ENCODE measurements at places on chromosomes 5 and 9.

DNA sequence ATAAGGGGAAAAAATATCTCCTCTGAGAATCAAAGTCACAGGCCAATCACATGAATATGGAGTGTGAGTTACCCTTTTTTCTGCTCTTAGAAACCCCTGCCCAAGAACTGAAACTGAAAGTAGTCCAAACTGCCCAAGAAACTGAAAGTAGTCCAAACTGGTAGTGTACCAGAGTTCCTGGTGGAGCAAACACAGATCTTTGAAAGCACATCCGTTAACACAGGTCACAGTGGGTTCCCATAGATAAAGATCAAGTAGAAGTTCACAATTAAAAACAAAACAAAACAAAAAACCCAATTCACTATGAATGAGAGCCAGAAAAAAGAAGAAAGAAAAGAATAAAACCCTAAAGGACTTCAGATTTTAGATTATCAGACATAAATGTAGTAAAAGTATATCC lies 332.4 kb upstream of the EFNA5 start:
- no peak for DNase-seq

DNA sequence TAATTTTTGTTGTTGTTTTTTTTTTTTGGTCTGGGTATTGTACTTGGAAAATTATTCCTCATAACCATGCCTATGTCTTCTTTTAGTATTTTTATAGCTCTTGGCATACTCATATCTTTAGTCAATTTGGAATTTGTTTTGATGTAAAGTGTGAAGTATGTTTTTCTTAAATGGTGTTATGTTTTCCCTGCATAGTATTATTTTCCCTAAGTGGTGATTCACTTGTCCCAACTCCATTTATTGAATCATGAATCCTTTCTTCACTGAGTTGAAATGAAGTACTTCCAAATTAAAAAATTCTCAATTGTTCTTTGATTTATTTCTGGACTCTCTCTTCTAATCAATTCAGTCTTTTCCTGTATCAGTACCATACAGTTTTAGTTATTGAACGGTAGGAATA lies 46.5 kb downstream of the POLK start:
- DNase-seq: no peak

DNA sequence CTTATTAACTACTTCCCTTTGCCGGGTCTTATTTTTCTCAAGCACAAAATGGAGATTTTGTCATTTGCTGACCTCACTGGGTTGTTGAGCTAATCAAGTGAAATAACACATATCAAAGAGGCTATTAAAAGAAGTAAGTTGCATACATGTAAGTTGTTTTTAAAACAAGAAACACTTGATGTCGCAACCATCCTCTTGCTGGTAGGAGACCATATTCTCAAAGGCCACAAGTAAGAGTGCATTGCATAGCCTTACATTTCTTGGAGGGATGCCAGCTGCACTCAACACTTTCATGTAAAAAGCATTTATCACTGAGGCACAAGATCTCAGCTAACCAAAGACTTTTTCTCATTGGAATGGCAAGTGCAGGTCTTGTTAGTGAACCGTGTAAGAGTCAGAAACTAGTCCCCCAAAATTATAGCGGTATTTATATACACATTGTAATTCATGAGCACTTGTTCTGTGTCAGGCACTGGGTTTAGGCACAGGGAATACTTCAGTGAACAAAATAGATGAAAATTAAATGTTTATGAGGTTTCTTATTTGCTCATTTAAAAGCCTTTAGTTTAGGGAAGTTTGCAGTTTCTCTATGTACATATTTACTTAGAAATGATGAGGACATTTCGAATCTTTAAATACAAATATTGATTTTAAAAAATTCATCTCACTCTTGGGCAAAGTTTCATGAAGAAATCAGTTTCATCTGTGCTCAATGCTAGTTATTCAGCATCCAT lies 72.0 kb downstream of the ZFAND5 start:
- DNase-seq: no peak

DNA sequence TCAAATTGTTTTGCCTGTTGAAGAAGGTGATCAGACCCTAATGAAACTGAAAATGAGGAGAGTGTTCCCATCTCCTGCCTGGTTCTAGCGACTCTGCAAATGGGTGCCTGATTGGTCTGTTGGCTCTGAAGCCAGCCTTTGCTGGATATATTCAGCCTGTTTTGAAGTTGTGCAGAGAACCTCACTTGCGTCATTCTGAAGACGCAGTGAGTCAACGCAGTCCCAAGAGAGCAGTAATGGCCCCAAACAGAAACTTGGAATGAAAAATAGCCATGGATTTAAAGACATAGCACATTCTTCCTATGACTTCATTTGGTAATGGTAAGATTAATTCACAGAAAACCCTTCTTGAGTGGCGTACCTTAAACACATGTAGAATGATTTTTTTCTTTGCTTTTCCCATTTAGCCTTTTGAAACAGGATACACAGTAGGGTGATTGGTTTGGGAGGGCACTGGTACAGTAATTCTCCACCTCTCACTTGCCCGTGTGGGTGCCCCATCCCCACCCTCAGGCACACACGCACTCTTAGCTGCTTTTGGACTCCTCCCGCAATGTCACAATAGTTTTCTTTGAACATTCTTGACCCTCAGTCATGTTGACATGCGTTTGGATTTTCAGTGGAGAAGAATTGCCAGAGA lies 54.1 kb upstream of the ABL1 start:
- no peak for DNase-seq

DNA sequence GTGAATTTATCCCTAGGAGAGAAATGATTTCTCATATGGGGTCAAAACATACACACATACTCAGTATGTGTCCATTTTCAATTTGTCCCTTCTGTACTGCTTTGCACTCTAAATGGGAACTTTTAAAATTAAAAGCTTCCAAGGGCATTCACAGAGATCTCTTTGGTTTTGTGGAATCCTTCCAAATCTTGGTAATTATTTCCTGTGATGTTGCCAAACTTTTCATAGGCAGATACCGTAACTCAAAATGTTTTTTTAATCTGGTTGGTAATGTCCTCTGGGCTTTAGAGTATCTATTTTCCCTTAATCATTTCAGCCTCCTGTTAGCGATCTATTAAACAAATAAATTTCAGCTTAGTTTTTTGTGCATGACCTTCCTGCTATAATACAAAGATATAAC lies 282.4 kb downstream of the ARHGEF28 start:
- DNase-seq: no peak

DNA sequence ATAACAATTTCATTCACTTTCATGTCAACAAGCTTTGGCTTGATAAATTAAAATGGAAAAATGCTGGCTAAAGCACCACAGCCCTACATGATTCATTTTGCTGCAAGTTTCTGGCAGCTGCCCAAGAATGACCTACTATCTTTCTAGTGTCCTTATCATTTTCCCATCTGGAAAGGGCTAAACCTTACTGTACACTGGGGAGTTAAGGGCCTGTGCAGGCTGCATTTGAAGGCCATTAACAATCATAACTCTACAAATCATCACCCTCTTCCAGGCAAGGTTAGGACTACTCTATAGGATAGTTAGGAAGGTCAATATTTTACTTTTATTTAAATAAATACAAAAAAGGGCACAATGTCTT lies 579.7 kb upstream of the ZNF608 start:
- no peak for DNase-seq

DNA sequence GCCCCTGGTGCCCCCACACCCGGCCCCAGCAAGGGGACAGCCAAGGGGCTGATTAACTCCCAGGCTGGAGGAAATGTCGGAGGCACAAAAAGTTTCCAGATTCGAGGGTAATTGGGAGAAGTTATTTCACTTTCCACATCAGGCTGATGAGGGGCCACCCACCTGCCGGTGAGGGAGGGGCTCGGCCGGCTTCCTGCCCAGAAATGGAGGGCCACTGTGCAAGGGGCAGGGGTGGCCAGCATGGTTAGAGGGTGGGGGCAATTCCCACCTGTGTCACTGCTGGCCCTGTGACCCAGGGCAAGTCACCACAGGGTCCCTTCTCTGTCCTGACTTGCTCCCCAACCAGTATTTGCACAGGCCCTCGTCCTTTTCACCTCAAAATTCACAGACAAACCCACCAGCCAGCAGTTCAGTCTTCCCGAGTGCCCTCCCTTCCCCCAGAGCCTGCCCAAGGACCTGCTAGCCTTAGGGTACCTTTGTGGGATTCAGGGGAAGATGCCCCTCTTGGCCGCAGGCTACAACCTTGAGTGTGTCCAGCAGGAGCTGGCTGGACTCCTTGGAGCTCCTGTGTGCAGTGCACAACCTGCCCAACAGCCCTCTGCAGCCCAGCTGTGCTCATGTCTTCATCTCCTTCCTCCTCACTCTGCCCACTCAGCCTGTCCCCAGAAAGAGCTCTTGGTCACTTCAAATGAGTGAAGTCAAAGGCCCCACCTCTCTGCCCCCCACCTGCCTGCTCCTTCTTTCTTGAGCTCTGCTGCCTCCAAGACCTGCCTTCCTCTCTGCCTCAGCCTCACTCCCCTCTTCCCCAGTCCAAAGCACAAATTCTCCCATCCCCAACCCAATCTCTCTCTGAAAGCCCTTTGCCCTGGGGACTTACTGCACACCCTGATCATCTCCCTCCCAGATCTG lies 130.5 kb downstream of the BARX1 start:
- DNase-seq: no peak

DNA sequence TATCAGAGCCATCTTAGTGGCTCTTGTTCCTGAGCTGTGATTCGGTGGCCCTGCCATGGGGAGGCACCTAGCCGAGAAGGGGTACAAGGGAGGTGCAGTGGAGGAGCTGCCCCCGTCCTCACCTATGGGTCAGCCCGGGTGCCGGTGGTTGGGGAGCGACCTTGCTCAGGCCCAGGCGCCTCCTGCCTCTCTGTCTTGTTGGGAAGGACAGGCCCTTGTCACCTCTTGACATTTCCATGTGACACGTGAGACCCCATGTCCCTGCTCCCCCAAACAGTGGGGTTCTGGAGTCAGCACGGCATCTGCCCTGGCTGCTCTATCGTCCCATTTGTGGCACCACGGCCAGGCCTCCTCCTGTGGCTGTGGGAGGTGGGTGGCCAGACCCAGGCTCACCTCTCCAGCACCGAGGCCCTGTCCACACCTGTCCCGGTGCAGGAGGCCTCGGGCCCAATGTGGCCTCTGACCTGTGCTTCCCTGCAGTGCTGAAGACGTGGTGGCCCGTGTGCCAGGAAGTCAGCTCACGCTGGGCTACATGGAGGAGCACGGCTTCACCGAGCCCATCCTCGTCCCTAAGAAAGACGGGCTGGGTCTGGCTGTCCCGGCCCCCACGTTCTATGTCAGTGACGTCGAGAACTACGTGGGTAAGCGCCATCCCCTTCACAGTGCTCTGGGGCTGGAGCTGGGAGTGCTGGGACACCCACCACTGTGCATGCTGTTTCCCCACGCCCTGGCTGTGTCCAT lies 68.9 kb downstream of the PHF2 start:
- no peak for DNase-seq

- no peak for DNase-seq
Observed at GRCh38 chr9:3150074-3150473, 306.2 kb upstream of the PUM3 start.

GRCh38 chr9:37920471-37921167 lies 16.7 kb upstream of the SLC25A51 start:
- no peak for DNase-seq

GRCh38 chr9:123065196-123065595 lies 31.7 kb downstream of the GPR21 start:
- DNase-seq: no peak

- no peak for DNase-seq
Observed at GRCh38 chr5:57171816-57172465, 1.9 kb upstream of the GPBP1 start.

- no peak for DNase-seq
Observed at GRCh38 chr9:88530051-88530450, 4.9 kb upstream of the NXNL2 start.

DNA sequence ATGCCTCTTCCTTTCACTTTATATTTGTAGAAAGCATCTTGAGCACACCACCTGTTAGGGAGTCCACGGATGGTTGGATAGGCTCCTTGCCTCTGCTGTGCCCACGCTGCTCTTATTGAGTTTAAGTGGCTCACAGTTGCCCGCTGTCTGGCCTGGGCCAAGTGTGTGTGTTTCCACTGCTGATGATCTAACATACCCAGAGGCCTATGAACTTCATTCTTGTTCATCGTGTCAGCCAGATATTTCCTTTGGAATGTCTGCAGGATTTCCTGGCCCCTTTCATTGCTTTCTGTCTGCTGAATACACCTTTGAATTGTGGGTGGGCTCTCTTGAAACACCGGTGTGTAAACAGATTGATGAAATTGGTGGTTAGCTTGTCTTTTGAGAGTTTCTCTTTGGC lies 46.6 kb downstream of the MVB12B start:
- no peak for DNase-seq

DNA sequence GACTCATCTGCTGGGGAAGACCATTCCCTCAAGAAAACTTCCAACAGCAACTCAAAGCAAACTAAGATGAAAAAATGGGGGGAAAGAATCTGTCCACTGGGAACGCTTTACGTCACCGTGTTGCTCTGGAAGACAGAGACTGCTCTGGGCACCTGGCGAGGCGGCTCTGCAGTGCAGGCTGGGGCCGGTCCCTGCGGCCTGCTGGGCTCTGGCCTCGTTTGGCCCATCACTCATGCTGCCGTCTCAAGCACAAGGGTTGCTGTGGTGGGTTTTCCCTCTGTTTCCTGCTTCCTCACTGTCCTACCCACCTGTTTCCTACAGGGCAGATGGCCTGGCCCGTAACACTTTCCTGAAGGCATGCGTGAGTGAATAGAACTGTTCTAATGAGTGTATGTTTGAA lies 92.9 kb upstream of the OTULINL start:
- no peak for DNase-seq

DNA sequence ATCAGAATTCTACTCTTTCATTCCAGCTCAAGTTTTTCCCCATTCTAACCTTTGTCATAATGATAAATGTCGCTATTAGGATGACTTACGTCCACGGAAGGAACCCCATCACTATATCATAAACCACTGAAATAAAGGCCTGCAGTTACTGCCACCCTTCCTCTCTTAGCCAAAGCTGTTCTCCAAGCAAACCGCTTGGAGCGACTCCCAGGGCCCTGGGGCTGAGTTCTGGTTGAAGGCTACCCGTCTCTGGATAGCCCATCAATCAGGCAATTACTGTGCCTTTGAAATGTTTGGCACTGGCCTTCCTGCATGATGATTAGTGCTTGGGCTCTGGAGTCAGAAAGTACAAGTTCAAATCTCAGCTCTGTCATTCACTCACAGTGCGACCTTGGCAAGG lies 386.0 kb downstream of the SPOCK1 start:
- no peak for DNase-seq
